IMR-90 (cell line): ENCODE measurements at places on chromosomes 3 and 15. TPM values are rescaled to one million over a fixed set of nuclear protein-coding genes. Genes with fewer than 3 reads are reported as not detected.

DNA sequence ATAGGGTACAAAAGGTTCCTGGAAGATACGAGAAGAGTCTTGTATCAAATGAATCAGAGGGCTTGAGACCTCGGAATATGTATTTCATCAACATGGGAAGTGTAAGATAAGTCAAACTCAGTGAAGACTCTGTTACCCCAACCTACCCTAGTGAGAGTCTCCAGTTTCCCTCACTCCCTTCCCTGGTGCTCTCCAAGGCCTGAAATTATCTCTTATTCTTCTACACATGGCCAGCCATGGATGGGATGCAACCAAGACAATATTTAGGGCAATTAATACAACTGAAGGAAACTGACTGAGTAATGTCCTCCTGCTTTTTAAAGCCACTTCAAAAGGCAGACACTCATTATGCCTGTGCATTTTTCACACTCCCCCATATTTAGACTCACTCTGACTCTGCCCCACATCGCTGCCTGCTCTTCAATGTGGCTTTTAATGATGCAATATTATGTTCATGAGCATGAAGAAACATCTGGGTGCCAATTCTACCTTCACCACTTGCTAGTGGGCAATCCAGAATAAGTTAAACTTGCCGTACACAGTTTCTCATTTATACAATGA is 137.1 kb upstream of the THBS1 start:
- no peak for DNase-seq

DNA sequence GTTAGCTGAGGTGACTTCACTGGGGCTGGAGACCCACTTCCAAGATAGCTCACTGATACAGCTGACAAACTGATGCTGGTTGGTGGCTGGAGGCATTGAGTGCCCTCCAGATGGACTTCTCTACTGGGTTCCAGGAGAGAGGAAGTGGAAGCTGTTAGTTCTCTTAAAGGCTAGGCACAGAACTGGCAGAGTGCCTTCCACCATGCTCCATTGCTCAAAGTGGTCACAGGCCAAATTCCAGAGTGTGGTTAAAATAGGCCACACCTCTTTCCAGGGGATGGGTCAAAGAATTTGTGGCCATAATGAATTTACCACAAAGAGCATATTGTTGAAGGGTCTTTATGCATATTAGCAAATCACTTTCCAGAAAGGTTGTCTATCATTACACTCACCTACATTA is 74.2 kb downstream of the NMD3 start:
- DNase-seq = no peak

- DNase-seq = peak; percentile 65
These were observed 46.8 kb upstream of the GATM start for GRCh38 chr15:45425135-45425534.

GRCh38 chr15:82663186-82663600 is 16.0 kb upstream of the CPEB1 start:
- DNase-seq = peak; percentile 31

- DNase-seq = peak; percentile 92
These were observed 1.3 kb downstream of the BHLHE40 start for GRCh38 chr3:4980229-4981203.

DNA sequence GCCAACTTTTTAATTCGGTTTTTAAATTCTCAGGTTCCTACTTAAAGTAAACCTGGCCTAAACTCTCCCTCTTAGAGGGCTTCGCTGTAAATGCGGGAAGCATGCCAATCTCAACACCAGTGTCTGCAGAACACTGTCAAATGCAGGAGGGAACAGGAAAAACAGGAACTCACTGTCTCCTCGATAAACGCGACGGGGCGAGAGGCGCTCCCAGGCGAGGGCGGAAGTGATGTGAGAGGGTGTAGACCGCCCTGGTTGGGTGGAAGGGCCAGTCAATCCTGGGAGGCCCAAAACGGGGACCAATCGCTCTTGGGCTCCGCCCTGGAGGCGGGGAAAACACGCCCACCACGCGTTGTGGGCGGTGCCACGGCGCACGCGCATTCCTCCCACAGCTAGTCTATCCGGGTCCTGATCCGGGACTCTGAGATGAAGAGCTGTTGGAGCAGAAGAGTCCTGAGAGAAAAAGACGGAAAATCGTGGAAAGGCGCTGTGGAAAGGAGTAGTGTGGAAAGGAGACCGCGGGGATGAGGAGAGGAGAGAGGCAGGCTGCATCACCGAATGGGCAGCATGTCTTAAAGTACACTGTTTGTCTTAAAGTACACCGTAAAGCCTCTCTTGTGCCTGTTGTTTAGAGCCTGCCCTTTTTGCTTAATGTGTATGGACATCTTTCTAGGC is 27.1 kb downstream of the SLC28A2 start:
- DNase-seq = peak; percentile 95

DNA sequence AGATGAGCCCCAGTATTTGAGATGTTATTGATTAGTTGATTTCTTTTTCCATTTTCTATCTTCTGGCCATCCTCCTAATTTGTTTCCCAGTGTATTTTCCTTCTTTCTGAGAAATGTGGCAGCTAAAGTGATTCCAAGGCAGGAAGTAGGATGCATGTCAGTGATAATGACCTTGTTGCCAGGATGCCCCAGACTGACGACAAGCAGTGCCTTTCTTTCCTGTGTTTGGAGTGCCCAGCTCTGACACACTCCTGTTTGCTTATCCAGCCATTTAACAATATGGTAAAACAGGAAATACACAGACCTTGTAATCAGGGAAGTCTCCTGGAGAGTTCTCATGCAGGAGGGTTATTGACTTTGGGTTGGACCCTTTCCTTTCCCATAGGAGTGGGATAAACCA is 20.4 kb downstream of the TMOD2 start:
- no peak for DNase-seq

- no peak for DNase-seq
These were observed 69.2 kb downstream of the GOLGA8B start for GRCh38 chr15:34514251-34514670.

- DNase-seq = no peak
These were observed 5.6 kb upstream of the ZBTB47 start for GRCh38 chr3:42647821-42648459.

GRCh38 chr3:56269755-56270535 is 198.3 kb downstream of the ERC2 start:
- no peak for DNase-seq

DNA sequence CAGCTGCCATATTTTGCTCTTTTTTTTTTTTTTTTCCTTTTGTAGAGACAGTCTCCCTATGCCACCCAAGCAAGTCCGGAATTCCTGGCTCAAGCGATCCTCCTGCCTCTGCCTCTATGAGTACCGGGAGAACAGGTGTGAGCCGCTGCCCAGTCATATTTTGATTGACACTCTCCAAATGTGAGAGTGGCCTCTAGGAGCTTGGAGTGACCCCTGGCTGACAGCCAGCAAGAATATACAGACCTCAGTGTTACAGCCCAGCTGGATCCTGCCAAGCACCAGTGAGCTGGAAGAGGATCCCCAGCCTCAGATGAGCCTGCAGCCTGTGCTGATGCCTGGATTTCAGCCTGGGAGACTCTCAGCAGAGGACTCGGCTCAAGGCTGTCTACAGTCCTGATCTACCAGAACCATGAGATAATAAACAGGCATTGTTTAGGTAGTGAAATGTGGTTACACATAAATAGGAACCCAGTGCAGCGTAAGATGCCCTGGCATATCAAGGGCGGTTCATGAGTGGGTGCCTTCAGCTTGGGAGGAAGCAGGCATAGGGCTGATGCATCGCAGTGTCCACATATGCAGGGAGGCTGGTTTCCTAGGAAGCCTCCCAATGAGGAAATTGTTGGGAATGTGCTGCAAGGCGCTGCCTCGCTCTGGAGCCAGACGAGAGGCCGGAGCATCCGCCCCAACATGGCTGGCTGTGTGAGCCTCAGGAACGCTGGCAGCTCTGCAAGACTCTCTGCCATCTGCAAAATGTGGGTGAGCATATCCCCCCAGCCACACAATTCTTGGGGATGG is 38.9 kb upstream of the ATP10A start:
- DNase-seq = no peak

DNA sequence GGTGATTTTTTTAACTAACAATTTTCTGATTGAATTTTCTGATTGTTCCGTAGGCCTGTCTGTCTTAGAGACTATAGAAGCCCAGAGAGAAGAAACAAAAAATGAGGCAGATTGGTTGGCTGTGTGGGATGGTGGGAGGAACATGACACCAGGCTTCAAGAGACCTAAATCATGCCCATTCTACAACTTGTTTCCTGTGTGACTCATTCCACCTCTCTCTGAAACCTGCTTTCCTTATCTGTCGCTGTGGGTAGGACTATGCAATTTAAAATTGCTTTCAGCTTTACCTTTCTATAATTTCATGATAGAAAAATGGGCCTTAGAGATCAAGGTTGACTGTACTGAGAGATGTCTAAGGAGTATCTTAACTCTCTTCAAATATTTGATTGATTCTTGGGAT is 44.5 kb downstream of the OXNAD1 start:
- DNase-seq = peak; percentile 68

- DNase-seq = no peak
These were observed 5.7 kb upstream of the PDE8A start for GRCh38 chr15:84975871-84976351.

DNA sequence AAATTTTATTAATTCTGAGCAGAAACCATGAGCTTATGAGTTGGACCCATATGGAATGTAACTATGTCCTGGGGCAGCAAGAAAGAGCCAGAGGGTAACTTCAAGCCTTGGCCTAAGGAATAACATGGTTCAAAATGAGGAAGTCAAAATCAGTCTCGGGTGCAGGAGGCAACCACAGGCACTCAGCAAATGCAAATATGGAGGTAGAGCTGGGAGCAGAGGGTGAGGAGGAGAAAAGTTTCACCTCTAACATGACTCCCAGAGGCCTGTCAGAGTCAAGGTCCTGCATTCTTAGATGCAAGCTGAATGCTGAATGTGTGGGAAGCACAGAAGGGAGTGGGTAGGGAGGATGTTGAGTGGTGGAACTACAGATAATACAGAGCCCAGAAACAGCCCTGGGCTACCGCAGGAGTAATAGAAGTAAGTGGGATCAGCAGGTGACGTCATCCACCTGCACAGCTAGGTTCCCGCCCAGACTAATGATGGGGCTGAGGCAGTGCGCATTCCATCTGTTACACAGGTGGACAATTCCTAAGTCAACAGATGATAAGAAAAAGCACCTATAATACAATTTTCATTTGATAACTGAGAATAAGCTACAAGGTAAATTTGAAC is 279.8 kb upstream of the ARRDC4 start:
- DNase-seq = no peak

Gene CPN2
- total RNA-seq = not detected in 2 replicates

Gene PLSCR5
- not detected in 2 replicates for total RNA-seq

Gene PLA2G4E
- not detected in 2 replicates for total RNA-seq
